ENCODE measurements at places on chromosomes 7 and 10.

- DNase-seq: no peak
Measured at GRCh38 chr10:8628351-8628750, 573.9 kb downstream of the GATA3 start.

DNA sequence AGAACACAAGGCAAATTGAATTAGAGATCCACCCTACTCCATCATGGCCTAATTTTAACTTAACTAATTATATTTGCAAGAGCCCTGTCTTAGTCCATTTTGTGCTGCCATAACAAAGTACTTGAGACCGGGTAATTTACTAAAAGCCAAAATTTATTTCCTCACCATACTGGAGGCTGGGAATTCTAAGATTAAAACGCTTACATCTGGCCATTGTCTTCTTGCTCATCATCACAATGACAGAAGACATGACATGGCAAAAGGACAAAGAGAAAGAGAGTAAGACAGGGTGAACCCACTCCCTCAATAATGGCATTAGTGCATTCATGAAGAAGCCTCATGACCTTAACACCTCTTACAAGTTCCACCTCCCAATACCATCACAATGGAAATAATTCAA lies 1068.6 kb downstream of the DNAJB9 start:
- no peak for DNase-seq

DNA sequence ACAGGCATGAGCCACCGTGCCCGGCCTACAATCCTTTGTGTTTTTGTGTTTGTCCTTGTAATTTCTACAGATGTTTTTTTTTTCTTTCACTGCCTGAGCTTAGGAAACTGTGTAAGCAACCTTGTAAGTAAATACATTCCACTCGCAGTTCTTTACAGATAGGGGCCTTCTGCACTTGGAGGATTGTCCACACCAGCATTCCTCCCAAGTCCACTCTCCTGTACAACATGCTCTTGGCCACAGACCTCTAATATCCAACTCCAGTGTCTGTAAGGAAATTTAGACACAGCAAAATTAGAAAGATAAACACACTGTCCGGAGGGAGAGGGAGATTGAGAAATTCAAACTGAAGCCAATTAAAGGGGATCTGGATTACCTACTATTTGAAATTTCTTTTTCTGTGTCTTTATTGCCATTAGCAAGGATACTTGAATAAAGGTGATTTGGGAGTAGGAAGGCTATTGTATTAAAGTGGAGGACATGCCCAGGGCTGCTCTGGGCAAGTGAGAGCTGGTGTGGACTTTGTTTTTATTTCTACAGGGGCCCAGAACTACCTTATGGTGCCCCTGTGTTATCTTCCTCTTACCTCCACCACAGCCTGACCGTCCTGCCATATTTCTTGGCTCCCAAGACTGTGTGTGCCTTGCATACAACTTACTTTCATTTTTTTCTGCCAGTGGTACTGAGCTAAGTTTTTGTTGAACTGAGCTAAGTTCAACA lies 9.7 kb downstream of the MXI1 start:
- DNase-seq: no peak

DNA sequence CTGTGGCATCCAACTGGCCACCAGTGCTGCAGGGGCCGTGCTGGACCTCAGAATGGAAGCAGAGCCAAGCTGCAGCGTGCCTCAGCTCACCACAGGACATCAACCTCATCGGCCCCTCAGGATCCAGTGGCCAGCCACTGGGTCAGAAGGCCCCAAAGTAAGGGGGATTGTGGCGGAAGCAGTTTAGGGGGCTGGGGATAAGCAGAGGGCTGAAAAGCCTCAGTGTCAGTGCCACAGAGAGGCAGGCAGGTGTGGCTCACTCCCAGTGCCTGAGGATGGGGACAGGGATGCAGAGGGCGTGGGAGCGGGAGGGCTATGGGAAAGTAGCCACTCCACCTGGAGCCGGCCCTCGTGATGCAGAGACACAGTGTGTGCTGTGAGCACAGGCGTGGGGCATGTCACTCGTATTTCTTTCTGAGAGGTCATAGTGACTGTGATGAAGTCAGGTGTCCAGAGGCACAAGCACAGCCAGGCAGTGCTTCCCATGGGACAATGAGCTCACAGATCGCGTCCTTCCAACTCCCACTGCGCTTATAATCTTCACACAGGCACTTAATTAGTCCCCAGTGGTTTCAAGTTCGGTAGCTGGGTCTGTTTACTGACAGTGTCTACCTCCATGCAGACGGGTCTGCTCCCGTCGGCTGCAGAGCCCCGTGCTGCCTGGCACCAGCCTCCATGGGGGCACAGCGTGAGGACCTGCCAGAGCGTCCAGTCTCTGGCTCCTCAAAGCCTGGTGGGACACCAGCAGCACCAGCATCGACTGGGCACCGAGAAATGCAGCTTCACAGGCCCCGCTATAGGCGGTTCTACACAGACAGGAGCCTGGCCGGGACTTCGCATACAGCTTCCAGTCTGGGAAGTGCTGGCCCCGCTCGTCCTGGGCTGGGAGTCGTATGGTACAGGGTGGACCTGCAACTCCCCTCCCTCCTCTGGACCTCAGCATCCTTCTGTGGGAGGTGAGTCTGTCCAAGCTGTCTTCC lies 42.9 kb upstream of the CNPY1 start:
- DNase-seq: no peak

- no peak for DNase-seq
Measured at GRCh38 chr10:34213193-34213804, 601.8 kb downstream of the PARD3 start.
